ENCODE measurements at places on chromosomes 13 and 19.

- DNase-seq = no peak
Observed at GRCh38 chr13:24038841-24039330, 121.6 kb upstream of the SPATA13 start.

- DNase-seq = no peak
Observed at GRCh38 chr13:96617528-96617927, 376.7 kb downstream of the OXGR1 start.

DNA sequence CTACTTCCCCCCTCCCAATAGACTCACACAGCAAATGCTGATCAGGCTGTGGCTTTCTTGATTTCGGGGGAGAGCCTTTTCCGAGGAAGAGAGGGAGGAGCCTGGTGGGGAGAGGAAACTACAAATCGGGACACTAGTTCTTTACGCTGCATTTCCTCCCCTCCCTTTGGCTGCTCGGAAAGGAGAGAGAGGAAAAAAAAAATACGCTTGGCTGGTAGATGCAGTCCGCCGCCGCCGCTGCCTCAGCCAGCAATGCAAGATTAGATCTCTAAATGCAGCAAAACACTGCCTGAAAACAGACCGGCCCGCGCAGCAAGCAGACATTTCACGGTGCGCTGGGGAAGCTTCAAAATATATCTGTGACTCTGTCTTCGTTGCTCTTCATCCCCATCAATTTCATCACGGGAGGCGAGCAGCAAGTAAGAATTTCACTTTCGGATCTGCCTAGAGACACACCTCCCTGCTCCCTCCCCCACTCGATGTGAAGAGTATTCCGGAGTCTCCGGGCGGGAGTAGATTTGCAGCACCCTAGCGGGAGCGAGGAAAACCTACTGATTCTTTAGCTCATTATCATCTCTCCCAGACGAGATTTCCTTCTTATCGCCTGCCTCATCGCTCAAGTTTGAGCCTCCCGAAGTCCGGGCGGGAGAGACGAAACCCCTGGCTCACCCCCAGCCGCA is at the start of gene PCDH17:
Gene PCDH17, plus strand, starts transcription at position 149 of the 680 bp plus-strand sequence. CDS start 803 bp downstream, outside the sequence.
- no peak for DNase-seq

GRCh38 chr13:93398167-93399035 is 171.8 kb downstream of the GPC6 start:
- DNase-seq = no peak

DNA sequence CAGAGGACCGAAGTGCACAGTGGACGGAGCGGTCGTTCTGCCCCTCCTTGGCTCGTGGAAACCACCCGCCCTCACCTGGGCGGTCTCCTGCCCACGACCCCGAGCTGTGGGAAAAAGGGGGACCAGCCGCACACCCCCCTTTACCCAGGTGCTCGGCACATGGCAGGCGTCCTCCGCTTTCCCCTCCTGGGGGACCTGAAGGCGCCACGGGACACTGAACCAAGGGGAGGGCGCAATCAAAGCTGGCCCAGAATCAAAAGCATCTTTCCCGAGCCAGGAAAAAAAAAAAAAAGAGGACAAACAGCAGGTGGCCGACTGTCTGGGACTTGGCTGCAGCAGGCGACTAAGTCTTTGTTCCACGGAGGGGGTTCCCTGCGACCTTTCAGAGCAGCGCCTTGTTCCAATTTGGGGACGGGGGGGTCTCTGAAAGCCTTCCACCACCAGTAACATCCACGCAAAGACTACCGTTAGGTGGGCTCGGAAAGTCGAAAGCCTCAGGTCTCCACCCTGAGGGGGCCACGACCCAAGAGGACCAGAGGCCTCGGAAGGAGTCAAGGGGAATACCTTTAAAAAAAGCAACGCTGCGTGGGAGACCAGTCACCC is 1.1 kb downstream of the MBD3 start:
- no peak for DNase-seq

- no peak for DNase-seq
Observed at GRCh38 chr13:47190696-47191305, 293.9 kb upstream of the HTR2A start.

DNA sequence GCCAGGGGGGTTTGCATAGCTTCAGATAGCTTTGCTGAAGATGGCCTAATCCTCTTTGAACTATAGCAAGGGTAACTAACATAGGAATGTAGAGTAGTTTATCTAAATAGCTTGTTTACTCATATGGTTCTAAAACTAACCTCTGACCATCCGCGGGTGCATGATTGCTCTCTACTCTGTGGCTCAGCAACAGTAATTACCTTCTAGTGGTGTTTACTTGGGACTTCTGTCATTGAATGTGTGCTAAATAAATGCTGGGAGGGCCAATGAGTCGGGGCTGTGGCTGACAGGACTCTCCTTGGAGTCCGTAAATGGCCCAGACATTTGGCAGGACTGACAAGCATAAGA is 1461.9 kb downstream of the UQCRFS1 start:
- DNase-seq = no peak

DNA sequence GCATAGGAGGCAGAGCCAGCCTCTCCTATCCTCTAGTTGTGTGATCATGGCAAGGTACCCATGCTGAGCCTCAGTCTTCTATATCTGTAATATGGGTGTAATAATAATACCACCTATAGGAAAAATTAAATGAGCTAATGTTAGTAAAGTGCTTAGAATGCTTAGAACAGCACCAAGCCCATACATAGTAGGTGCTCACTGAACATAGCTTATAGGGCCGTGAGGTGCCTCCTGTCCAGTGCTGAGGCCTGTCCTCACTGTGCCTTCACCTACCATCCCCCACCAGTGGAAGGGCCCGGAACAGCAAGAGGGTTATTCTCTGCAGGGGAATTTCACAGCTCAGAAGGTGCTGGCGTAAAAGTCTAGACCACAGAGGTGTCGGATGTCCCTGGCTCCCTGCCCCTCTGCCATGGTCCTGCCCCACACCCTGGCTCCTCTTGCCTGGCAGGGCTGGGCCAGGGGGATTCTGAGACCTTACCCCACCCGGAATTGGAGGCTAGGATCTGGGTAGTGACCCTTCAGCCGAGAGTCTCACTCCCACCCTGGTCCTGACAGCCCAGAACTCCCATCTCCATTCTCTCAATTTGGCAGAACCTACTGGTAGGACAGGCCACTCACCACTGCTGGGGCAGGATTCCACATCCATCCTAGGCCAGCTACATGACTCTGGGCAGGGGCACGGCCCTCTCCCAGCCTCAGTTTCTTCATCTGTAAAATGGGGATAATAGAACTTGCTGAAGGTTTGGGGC is 2.2 kb upstream of the SCN1B start:
- DNase-seq = no peak

- no peak for DNase-seq
Observed at GRCh38 chr13:112723771-112724170, 33.9 kb downstream of the ATP11A start.

DNA sequence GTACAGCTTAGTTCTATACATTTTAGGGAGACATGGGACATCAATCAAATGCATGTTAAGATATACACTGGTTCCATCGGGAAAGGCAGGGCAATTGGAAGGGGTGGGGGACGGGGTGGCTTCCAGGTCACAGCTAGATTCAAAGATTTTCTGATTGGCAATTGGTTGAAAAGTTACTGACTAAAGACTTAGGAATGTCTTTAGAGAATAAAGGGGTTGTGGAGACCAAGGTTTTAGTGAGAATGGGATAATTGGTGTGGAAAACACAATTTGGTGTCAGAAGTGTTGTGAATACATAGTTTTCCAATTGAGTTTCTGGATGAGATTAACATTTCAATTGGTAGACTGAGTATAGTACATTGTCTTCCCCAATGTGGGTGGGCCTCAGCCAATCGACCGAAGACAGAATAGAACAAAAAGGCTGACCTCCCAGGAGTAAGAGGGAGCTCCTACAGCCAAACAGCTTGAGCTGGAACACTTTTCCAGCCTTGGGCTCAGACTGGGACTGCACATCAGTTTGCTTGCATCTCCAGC is 988 bp upstream of the CCDC169 start:
- DNase-seq = no peak

DNA sequence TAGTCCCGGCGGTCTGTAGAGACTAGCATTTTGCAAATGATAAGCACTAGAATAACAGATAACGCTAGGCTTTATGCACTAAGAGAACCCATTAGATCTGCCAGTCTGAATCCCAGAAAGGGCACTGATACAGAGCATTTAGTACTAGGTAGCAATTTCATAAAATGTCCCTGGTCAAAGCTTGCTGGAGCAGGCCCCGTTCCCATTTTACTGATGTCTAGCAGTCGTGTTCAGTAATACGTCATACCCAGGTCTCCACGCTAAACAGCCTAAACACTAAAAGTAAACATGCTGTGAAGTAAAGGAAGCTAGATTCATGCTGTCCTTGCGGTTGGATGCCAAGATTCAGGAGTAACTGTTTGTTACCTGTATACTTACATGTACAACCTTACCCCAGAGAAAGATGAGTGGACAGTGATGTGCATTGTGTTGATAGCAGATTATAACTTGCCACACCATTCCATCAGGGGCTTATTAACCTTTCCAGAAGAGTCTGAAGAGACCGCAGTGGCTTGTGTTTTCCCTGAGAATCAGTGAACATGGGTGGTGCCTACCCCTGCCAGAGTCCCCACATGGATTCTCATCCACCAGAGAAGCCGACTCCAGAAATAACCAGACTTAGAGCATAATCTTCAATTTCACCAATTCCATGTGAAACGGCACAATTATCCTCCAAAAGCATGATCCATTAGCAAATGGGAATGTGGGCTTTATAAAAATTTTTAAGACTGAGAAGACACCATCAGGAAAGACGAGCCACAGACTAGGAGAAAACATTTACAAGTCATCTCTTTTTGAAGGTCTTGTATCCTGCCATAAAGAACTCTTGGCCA is 3.4 kb upstream of the RPS11 start:
- no peak for DNase-seq

DNA sequence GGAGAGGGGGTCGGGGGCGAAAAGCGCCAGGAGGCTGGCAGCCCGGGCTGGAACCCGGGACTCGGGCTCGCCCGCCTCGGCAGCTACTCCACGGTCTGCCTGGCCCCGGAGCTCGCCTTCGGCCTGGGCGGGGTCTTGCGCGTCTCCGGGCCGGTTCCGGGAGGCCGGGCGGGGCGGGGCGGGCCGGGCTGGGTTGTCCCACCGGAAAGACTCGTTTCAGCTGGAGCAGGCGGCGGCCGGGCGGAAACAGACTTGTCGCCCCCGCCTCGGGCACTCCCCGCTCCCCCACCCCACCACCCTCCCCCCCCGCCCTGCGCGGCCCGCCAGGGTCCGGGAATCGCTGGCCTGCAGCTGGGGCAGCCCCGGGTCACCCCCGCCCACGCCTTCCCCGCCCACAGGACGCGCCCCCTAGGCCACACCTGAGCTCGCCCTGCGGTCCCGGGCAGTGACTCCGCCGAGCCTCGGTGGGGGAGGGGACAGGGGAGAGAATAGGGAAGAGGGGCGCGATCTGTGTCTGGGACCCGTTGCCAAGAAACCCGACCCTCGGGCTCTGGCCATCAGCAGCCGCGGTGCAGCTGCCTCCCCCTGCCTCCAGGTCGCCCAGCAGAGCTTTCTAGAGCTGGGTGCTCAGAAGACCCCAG is 109.4 kb downstream of the KCTD15 start:
- no peak for DNase-seq

DNA sequence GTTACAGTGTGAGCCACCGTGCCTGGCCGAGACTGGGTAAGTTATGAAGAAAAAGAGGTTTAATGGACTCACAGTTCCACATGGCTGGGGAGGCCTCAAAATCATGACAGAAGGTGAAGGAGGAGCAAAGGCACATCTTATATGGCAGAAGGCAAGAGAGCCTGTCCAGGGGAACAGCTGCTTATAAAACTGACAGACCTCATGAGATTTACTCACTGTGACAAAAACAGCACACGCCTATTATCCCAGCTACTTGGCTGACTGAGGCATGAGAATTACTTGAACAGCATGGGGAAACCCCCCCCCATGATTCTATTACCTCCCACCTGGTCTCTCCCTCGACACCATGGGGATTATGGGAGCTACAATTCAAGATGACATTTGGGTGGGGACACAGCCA is 23.4 kb upstream of the ZNF561 start:
- DNase-seq = no peak

GRCh38 chr19:9796113-9796773 is 22.6 kb downstream of the FBXL12 start:
- peak; percentile 76 for DNase-seq

DNA sequence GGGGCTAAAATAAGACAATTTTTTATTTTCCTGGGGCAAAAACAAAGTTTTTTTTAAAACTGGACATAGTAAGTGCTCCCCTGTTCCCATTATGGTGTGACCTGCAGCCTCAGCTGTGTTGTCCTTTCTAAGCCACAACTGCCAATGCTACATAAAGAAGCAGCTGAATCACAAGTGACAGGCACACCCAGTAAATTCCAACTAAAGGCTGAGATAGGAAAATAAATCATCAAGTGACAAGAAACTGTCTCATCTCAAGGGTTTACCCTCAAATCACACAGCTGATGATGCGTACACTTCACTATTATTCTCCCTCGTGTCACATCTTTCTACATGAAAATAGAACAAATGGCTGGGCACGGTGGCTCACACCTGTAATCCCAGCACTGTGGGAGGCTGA is 28.7 kb downstream of the STK24 start:
- DNase-seq = peak; percentile 67

DNA sequence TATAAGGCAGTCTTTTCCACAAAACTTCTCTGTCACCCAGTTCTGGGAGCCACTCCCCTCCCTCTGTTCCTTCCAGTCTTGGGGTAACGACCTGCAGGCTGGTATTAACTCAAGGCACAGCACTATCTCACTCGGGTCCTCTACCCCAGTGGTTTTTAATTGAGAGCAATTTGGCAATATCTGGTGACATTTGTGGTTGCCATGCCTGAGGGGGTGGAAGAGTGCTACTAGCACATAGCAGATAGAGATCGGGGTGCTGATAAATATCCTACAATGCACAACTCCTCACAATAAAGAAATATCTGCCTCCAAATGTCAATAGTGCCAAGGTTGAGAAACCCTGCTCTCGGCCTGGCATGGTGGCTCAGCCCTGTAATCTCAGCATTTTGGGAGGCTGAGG is 117.7 kb upstream of the ABCC4 start:
- no peak for DNase-seq

GRCh38 chr19:39098365-39099269 is 14.4 kb downstream of the ACP7 start:
- DNase-seq = no peak

DNA sequence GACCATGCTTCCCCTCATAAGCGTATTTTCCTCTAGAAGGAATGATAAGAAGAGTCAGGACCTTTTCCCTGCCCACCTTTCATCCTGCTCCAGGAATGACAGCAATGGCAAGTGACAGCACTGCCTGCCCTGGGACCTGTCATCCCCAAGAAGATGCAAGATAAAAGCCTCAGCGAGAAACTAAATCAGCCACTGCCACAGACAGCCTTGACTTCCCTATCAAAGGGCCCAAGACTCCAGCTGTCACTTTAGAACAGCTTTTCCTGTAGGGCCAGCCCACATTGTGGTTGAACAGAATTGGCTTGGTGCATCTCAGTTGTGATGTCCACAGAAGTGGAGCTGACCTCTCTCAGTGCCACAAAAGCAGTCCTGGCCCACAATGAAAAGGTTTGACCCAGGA is 1.1 kb downstream of the RAB8A start:
- DNase-seq = no peak

DNA sequence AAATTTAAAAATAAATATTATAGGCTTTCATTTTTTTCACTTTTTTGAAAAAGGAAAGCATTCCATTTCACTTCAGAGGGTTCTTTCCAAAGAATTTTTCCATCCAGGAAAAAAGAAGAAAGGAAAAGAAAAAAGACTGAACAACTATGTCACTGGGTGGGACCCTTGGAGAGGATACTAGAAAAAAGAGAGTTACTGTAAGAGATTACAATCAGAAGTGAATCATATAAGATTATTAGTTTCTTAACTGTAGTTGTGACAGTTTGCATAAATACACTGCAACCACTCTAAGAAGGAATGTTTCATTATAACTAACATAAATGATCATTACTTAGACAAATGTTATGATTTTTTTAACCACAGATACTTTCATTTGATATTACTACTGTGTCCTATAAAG is 87.8 kb downstream of the KLF12 start:
- DNase-seq = no peak

- DNase-seq = no peak
Observed at GRCh38 chr13:102587916-102588315, 8.9 kb upstream of the TPP2 start.

Data from SHP77 treated with DMSO at 0.1 percent for 48 hours (cell line).